ENCODE measurements at places on chromosomes 7 and 10. TPM values are rescaled to one million over a fixed set of nuclear protein-coding genes. Genes with fewer than 3 reads are reported as not detected.

DNA sequence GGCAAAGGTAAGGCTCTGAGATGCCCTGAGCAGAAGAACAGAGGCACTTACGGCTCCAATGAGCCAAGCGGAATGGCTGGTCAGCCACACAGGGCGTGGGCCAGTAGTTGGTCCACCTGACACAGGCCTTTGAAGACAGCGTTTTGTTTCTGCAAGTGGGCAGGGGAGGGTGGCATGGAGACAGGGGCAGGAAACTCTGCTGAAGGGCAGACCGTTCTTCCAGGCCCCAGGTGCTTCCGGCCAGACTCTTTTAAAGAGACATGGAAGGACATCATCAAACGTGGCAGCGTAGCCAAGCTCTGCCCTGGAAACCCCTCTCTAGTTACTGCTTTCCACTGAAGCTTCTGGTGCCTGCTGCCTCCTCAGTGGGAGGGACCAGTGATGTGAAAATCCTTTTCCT lies 77.5 kb upstream of the KMT2E start:
- H3K27me3 ChIP-seq, result no peaks in the 10 kb centered on the region
- H3K36me3 ChIP-seq, result no peaks in the 10 kb centered on the region
- H3K4me3 ChIP-seq, result no peak overlapping the region
- peaks cover 1% of the 10 kb centered on the region for H3K4me1 ChIP-seq
- no peak for DNase-seq

DNA sequence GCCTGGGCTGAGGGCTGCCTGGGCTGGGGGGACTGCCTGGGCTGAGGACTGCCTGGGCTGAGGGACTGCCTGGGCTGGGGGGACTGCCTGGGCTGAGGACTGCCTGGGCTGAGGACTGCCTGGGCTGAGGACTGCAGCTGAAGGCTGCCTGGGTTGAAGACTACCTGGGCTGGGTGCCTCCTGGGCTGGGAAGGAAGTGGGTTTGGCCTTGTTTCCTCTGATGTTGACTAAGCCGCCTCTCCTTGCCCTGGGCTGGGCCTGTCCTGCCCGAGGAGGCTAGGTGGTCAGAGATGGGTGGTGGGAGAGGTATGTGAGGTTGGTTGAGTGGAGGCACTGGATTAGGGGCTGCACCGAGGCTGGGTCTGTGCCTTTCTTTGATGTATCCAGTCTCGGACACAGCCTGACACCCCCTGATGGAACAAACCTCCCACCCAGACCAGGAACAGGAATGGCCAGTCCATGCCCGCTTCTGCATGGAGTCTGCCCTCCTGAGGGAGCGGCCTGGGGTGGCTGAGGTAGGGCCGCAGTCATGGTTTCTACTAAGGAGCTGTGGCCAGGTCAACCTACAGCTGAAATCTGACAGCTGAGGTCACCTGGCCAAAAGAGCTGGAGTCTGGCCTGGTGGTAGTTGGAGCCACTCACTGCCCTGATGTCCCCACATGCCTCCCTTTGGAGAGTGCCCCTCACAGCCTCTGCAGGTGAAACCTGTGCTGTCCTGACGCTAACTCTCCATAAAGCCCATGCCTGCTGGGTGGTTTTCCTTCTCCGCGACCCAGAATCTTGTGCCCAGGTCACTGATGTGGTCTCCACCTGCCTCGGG lies 22.3 kb downstream of the SCART1 start:
- H3K27me3 ChIP-seq, result no peaks in the 10 kb centered on the region
- no peak overlapping the region for H3K27ac ChIP-seq
- H3K36me3 ChIP-seq, result no peaks in the 10 kb centered on the region
- H3K4me3 ChIP-seq, result no peak overlapping the region
- no peaks in the 10 kb centered on the region for H3K4me1 ChIP-seq

DNA sequence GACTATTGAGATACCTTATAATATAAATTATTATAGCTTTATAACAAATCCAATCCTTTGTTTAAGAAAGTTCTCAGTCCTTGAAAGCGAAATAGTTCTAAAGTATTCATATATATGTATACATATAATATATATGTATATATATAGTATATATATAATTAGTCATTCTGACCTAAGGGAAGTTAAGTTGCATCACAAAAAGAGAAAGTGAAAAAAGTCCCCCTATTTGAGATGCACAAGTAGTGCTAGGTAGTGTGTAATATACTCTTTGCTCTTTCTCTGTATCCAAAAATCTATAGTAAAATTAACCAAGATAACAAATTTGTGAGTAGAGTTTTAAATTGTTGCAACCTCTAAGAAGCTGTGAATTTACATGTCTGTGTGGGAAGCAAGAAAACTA lies 13.3 kb upstream of the IFIT1B start:
- no peak for DNase-seq
- H3K27ac ChIP-seq, result no peak overlapping the region
- no peaks in the 10 kb centered on the region for H3K27me3 ChIP-seq
- H3K4me3 ChIP-seq, result no peak overlapping the region
- peaks cover 23% of the 10 kb centered on the region for H3K4me1 ChIP-seq

DNA sequence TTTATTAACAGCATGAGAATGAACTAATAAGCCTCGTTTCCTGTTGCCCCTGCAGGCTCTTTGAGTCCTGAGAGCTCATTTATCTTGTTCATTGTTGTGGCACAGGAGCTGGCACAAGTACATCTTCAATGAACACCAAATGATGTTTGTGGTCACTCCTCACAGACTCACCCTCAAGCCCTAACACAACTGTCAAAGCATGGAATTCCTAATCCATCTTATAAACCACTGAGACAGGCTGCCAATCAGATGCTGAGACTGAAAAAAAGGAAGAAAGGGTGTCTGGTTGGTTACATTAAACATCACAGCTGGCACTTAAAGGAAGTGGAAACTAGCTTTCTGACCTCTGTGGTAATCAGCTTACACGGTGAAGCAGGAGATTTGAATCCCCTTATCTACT lies 7.7 kb upstream of the CCDC172 start:
- H3K27me3 ChIP-seq, result no peaks in the 10 kb centered on the region
- H3K4me1 ChIP-seq, result no peaks in the 10 kb centered on the region
- H3K36me3 ChIP-seq, result no peaks in the 10 kb centered on the region
- no peak for DNase-seq
- no peak overlapping the region for H3K4me3 ChIP-seq

ZNF488 gene
- total RNA-seq, result 0.66 TPM

Measured in upper lobe of left lung (tissue), 6 donors.